Stimulated activated CD8-positive, alpha-beta memory T cell treated with anti-CD3 and anti-CD28 coated beads, Interleukin-7, amount 100 ng/mL, for 24 hours (primary cell): ENCODE measurements at places on chromosomes 11 and 22.

- no peak for DNase-seq
Observed at GRCh38 chr11:32279672-32280071, 155.7 kb downstream of the WT1 start.

DNA sequence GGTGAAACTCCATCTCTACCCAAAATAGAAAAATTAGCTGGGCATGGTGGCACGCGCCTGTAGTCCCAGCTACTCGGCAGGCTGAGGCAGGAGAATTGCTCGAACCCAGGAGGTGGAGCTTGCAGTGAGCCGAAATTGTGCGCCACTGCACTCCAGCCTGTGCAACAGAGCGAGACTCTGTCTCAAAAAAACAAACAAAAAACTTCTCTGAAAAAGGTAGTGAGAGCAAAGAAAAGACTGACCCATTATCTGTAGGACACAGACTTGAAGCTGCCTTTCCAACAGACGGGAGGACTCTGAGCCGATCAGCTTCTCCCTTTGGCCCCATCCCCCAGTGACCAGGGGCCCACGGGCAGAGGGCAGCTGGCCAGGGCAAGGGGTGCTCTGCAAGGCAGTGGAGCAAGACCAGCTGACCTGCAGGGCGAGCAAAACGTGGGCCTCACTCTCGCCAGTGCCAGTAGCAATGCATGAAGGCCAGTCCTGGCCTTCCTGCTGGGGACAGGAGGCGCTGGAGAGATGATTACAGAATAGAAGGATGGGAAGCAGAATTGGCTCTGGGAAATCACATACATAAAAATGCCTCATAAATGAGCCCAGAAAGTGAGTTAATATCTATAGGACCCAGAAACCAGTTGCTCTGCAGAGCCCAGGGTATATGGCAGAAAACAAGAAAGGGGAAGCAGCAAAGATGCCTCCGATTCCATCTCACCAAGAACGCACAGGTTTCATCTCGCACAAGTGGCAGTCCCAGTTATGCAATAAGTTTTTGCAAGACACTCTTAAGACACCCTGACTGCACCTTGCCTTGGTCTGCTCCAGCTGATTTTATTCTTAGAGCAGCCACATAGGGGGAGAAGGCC, 2.8 kb downstream of the EHD1 start:
- DNase-seq, result no peak

DNA sequence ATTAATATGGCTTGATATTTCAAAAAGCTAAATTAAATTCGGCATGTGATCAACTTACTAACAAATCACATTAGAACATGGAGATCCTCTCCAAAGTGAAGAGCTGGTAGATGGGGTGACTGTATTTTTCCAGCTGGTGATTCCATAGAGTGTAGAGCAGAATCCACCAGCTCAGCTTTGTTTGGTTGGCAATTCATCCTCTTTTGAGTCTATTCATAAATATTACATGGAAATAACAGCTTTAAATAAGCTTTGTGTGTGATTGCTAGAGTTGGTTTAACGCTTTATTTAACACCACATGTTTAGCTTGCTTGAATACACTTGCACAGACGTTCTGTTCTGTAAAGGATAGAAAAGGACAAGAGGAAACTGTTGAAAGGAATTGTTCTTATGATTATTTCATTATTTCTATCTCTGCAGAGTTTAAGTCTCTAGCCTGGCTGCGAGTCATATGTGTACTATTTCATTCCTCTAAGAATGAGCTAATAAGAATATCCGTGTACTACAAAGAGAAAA, 738.3 kb upstream of the KIRREL3 start:
- no peak for DNase-seq

GRCh38 chr11:120594746-120595145, 83.2 kb downstream of the GRIK4 start:
- no peak for DNase-seq

GRCh38 chr11:67056267-67057204, at the start of gene RHOD:
TSS of gene RHOD (plus strand) at chr11:67056847. CDS start at chr11:67056903, 56 bp downstream.
- no peak for DNase-seq

- DNase-seq, result no peak
Observed at GRCh38 chr11:85951428-85952107, 96.4 kb downstream of the CCDC83 start.

GRCh38 chr22:50739894-50740293, 1.9 kb downstream of the ACR start:
- DNase-seq, result no peak

- no peak for DNase-seq
Observed at GRCh38 chr22:23177197-23177596, 3.1 kb upstream of the BCR start.

DNA sequence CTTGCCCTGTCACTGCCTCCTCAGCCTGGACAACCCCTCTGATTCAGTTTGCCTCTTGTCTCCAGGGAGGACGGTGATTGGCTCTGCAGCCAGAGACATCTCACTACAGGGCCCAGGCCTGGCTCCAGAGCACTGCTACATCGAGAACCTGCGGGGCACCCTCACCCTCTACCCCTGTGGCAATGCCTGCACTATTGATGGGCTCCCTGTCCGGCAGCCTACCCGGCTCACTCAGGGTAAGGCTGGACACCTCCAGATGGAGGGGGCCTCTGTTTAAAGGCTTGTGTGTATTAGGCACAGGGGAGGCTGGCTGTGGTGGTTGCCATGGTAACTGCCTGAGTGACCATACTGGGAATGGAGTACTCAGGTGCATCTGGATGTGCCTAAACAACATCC, 8.6 kb downstream of the PHLDB1 start:
- no peak for DNase-seq

- DNase-seq, result no peak
Observed at GRCh38 chr11:65439331-65440181, 17.0 kb downstream of the NEAT1 start.

DNA sequence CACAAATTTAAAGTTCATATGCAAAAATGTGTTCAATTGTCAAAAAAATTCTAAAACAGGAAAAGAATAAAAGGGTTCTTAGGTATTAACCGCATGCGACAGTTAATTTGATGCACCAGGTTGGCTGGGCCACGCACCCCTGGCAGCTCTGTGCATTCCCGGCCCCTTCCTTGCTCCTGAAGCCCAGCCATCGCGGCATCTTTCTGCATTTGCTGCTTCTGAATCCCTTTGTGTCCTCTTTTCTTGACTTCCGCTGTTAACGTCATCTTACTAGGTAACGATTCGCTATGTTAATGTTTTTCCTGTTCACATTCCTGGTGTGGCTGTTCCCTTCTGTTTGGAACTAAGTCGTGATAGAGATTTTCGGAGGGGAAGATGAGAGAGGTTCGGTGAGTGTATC, 7.9 kb upstream of the KLHDC7B start:
- no peak for DNase-seq

DNA sequence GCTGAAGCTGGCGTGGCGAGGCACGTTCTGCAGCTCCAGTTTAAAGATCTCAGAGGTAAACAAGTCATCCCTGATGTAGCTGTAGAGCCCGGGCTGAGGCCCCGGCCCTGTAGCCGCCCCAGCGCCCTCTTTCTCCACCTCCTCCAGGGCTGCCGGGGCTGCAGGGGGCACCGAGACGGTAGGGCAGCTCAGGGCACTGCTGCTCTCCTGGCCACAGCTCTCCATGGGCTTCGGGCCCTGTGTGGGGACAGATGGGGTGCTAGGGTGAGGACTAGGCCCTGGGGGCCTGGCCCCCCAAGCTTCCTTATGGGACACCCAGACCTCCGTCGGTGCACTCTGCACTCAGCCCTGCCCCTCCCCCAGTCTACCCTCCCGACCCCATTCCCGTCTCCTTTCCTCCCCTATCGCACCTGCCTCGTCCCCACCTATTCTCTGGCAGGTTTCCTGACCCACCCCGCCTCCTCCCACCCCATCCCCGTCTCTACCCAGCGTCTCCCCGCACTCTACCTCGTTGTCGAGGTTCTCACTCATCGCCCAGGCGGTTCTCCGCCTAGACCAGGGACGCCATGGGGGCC, 559 bp downstream of the RANBP1 start:
- DNase-seq, result no peak

GRCh38 chr11:64094463-64095260, 58.9 kb downstream of the FLRT1 start:
- DNase-seq, result no peak

DNA sequence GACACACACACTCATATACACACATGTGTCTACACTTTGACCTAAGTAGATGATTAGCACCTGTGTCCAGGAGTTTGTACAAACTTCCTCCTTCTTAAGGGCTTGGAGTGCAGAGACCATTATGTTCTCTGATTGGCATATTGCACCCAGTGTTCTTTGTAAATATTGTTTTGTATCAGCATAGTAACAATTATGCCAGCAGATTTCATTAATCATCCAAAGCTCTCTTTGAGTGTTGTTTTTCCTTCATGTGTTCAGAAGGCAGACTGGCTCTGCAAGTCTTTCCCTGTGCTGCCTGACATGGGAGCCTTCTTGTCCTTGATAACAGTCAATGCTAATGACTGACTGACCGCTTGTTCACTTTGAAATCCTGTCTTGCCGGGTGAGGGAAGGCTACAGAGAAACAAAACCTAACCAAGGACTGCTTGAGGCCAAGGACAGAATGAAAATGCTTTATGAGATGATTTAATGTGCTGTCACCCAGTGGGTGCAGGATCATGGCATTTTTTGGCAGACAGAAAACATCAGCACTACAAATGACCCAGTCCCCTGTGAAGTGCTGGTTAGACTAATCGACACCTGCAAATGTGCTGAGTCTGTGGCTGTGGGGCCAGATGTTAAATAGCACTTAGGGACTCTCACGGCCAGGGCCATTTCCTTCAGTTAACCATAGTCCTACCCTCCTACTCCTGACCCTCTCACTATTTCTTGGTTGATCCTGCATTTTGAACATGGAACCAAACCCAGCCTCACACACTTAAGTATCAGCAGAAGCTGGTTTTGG, 6.6 kb upstream of the BARX2 start:
- DNase-seq, result no peak

GRCh38 chr22:46846150-46846831, 83.8 kb downstream of the TBC1D22A start:
- no peak for DNase-seq

GRCh38 chr11:21949763-21950413, 243.0 kb upstream of the ANO5 start:
- DNase-seq, result no peak

- DNase-seq, result no peak
Observed at GRCh38 chr11:61447601-61448551, 18.0 kb downstream of the SDHAF2 start.

GRCh38 chr22:31398231-31398630, 1.2 kb upstream of the DRG1 start:
- DNase-seq, result no peak

- no peak for DNase-seq
Observed at GRCh38 chr11:75004215-75004614, 15.5 kb downstream of the NEU3 start.

DNA sequence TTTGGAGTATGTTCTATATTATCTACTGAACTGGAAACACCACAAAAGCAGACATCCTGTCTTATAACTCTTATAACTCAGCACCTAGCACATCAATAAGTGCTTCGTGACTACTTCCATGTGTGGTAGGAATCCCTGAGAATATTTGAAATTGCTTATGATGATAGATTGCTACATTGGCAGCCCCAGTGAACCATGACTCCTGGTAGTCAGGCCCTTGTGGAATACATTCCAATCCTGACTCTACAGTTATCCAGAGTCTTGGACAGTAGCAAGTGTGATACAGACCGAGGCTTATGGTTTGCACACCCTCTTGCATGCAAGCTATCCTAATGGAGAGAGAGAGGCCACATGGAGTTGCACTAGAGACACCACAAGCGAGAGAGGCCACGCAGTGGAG, 59.5 kb upstream of the PHF21A start:
- DNase-seq, result no peak

GRCh38 chr11:68751004-68751325, 355 bp downstream of the TESMIN start:
- no peak for DNase-seq

- no peak for DNase-seq
Observed at GRCh38 chr11:96783311-96783710, 393.5 kb downstream of the JRKL start.

DNA sequence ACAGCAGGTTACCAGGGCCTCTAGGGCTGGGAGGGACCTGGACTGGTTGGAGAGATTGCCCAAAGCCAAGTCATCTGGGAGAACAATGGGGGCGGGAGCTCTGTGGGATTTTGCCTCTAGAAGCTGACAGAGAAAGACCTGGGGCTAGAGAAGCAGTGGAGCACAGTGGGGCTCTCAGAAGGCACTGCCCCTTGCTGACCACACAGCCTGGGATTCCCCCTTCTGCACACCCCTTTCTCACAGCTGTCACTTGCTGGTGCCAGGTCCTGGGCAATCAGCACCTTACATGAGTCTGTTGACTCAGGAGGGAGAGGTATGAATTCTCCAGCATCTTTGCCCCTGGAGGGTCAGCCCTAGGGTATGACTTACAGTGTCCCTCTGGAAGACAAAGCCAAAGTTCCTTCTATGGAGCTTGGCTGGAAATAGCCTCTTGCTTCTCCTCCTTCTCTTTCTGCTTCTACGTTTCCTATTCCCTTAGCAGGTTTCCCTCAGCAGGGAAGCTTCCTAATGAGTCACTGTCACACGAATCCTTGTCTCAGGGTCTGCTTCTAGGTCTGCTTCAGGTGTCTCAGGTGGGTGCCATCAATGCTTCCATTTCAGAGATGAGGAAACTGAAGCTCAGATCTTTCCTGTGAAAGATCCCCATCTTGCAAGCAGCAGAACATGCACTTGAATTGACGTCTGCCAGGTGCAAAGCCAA, 27.0 kb downstream of the GDPD5 start:
- DNase-seq, result no peak

GRCh38 chr11:96267001-96267495, 75.9 kb downstream of the MAML2 start:
- no peak for DNase-seq

DNA sequence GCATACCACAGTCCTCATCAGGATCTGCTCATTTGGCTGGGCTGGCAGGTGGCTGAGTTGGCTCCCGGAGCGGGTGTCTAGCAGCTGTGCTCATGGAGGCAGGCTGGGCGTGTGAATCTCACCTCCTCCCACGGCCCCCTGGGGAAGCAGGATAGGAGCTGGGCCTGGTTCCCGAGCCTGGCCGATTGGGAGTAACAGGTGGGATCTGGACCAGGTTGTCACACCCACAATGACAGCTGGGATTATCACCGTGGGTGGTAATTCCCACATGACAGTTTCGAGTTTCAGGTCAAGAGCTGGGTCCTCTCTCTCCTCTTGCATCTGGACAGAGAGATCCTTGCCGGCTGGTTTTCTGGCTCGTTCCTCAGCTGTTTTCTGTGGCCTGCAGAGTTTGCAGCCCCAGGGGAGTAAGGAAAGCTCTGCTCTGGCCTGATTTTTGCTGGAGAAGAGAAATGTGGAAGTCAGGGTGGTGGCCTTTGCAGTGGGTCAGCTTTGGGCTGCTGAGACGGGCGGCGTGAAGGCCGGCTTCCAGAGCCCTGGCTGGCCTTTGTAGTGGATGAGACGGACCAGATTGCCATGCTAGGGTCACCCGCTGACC, 57.0 kb downstream of the BCR start:
- no peak for DNase-seq

DNA sequence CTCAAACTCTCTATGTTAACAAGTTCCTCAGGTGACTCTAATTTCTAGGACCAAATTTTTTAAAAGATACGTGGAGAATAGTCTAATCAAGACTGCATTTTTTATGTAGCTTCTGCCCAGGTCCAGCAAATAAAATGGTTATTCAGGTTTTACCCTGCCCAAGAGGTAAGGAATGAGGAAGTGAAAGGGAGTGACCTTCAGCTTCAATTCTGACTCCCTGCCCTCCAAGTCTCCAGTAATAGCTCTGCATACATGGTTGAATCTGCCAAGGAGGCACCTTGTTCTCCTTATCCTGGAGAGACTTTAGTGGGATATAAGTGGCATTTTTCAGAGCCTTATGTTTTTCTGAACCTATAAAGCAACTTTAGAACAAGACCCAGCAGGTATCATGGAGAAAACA, 15.5 kb downstream of the MUC15 start:
- DNase-seq, result no peak
